ENCODE measurements at places on chromosomes 3 and 15.

DNA sequence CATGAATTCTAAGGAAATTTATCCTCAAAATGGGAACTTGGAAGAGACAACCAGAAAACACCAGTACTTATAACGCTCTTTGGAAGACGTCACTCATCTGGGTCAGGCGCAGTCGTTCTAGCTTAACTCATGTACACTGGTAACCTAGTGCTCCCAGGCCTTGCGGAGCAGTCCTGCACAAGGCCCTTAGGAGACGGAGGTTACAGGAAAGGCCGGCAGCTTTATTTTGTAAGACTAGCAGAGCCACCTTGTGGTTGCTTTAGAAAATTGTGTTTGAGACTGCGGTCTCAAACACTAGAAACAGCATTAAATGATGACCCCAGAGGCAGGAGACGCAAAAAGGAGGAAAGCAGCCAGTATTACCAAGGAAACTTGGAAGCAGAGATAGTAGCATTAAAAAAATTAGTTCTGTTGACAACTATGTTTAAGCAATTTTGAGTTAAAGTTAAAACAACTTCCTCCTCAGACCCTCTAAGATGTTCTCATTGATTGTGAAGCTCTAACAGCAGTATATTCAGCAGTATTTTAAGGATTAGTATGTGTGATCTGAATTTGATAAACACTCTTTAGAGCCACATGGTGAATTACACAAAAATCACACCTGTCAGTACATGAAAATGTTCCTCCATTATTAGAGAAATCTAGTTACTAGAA is 141.9 kb upstream of the C2CD4B start:
- DNase-seq = no peak

- no peak for DNase-seq
These were observed 14.1 kb downstream of the PTPN23 start for GRCh38 chr3:47394881-47395280.

DNA sequence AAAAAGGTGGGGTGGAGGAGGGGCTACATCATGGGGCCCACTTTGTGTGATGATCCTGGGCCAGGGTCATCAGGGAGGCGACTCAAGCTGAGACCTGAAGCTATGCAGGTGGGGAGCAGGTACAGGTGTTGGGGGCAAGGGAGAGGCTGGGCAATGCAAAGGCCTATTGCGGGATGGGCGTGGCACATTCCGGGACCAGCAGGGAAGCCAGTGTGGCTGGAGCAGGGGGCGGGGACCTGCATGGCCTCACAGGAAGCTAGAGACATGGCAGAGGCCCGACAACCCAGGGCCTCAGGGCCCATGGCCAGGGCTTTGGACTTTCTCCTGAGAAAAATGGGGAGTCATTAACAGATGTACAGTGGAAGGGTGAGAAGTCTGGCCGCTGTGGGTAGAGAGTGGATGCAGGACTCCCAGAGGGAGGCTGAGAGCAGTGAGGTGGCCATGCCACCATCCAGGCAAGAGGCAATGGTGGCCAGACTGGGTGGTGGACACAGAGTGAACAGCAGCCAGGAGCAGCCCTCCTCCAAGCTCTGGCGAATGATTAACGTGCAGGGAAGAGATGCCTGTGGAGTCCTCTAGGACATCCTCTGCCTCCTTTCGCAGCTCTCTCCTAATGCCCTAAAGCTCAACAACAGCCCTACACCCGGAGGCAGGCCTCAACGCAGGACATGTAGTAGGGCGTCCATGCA is 122.6 kb upstream of the ATP2B2 start:
- no peak for DNase-seq

DNA sequence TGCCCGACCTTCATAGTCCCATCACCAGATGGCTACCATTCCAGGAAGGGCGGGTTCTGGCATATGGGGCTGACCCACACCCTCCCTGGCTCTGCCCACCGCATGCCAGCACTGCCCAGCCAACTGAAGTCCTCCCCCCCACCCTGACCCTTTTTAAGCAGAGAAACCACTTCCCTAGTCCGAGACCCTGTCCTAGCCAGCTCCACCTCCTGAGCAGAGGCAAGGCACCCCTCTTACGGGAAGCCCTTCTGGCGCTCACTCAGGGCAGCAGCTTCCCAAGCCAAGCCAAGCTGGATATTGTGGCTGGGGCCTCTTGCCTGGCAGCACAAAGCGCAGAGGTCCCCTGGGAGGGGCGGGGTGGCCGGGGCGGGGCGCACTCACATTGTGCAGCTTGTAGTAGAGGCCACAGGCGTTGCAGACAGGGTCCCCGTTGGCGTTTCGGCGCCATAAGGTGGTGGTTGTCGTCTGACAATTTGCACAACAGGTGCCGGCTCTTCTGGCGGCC is 11.5 kb downstream of the GATA2 start:
- DNase-seq = no peak

DNA sequence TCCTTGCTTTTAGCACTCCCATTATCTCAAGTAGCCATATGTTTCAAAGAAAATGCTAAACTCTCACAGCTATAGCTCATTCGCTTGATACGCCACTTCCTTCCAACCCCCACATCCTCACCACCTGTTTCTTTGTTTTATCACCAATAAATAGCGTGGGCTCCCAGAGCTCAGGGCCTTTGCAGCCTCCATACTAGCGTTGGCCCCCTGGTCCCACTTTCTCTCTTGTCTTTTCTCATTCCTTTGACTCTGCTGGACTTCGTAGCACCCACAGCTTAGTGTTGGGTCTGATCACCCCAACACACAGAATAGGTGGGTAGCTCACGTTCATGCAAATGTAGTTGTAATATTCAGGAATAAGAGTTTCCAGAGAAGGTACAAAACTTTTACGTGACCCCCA is 4.1 kb upstream of the GPD1L start:
- no peak for DNase-seq

DNA sequence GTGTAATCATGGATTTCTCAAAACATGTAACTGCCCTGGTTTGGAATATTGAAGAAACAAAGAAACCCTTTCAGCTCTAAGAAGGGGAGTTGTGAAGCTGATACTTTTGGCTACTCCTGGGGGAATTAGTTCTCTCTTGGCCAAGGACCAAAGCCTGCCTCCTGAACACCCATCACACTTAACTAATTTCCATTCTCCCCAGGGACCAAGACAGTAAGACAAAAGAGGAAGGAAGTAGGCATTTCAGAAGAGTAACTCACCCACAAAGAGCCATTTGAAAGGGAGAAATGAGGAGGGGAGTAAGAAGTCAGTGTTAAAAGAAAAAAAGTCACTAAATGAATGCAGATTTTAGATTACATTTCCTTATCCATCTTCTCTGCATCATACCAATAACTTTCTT is 328.0 kb upstream of the SOX2 start:
- no peak for DNase-seq

- DNase-seq = no peak
These were observed 81.7 kb downstream of the TAMM41 start for GRCh38 chr3:11764931-11765363.

DNA sequence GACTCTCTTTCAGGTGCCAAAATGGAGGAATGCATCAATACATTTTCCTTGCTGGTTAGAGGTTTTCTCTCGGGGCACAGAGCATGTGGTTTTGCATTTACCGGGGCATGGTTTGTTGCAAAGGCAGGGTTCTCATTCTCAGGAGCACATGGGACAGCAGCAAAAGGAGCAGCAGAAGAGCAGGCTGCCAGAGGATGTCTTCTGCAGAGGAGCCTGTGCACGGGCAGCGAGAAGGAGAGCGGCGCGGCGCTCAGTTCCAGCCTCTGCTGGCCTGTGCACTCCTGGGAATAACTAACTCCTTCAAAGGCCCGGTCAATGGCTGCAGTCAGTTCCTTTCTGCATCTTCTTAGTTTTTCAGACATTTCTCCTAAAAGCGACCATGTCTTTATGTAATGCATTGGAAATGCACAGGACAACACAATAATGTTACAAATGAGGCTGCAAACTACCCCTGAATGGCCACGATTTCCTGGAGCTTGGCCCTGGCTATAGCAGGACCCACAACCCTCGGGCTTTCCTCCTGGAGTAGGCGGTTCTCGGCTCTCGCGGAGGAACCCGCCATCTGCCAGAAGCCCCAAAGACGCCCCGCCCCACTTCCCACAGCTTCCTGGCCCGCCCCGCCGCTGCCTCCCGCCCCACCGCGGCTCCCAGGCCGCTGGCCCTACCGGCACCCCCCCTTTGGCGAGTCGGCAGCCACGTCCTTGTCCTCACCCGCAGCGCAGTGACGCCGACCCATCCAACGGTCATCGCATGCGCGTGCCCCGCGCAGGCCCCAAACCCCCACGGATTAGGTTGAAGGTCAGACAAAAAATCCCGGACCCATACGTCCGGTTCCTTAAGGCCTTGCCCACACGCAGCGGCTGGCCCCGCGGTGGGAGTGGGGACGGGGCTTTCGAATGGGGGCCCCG is at the start of gene C3orf62:
TSS of gene C3orf62 (minus strand) at position 758 of the 908 bp plus-strand sequence. CDS start at position 398, 360 bp downstream.
- peak; percentile 93 for DNase-seq

- DNase-seq = peak; percentile 84
These were observed 5.5 kb downstream of the CPNE4 start for GRCh38 chr3:132029182-132029902.

- peak; percentile 31 for DNase-seq
These were observed 158.7 kb upstream of the BHLHE40 start for GRCh38 chr3:4820296-4821121.

- DNase-seq = no peak
These were observed 35.6 kb downstream of the RTP4 start for GRCh38 chr3:187403768-187404288.

DNA sequence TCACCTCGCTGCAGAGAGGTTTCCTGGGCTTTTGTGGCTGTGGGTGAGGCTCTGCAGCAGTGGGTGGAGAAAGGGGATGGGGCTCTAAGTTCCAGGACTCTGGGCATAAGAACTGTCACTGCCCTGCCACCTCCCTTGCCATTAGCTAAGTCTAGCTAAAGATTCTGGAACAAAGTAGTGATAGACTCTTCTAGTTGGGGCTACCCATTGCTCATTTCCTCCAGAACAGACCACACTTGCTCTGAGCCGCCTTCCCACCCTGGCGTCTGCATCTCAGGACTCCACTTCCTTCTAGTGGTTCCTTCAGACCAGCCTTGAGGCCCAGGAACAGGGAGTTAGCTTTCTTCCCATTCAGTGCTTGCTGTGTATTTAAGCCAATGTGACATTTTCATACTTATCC is 7.5 kb downstream of the ARHGAP31 start:
- DNase-seq = no peak

- no peak for DNase-seq
These were observed 114.1 kb upstream of the GALNT15 start for GRCh38 chr3:16060358-16060852.

DNA sequence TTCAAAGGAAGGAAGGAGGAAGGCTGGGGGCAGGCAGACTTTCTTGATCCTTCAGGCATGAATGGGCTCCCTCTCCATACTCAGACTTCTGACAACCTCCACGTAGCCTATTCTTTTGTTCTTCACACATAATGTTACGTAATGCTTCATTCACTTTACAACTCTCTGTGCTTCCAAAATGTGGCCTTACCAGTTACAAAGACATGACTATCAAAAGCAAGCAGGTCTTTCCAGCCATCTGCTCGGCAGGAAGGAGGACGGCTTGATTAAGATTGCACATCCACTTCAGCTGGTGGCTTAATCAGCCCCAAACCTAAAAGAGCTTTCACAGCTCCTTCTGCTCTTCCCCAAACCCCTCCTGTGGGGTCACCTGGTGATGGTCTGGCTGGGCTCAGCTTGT is 263.2 kb downstream of the XXYLT1 start:
- DNase-seq = no peak

GRCh38 chr3:43248185-43248583 is 38.2 kb upstream of the SNRK start:
- DNase-seq = no peak

- no peak for DNase-seq
These were observed 7.1 kb downstream of the BLOC1S6 start for GRCh38 chr15:45594319-45594718.

DNA sequence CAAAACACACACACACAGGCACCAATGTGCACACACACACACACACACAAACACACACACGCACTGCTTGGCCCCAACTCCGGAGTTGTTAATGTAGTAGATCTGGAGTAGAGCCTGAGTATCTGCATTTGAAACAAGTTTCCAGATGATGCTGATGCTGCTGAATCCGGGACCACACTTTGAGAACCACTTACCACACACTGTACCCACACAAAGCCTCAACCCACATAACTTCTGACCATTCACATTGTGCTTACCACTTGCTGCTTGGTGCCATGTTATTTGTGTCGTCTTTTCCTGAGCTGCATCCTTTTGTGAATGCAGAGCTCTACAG is 36.9 kb downstream of the SETMAR start:
- no peak for DNase-seq

GRCh38 chr15:66832664-66833063 is 130.6 kb downstream of the SMAD6 start:
- no peak for DNase-seq

DNA sequence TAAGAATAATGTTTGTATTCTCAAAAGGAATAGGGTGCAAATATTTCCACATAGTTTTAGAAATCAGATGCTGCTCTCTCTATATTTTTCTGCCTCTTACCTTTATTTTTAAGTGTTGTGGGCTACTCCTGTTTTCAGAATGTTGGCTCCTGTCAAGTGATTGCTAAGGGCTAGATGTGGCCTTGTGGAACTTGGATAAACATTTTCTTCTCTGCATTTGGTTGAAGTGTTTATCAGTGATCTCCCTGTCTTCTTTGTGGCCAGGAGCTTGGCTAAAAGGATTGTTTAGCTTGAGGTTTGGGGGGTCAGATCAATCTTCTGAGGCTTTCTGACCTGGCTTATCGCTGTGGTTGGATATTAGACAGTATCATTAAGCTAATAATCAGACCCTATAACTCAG is 112.6 kb downstream of the TCF12 start:
- no peak for DNase-seq

DNA sequence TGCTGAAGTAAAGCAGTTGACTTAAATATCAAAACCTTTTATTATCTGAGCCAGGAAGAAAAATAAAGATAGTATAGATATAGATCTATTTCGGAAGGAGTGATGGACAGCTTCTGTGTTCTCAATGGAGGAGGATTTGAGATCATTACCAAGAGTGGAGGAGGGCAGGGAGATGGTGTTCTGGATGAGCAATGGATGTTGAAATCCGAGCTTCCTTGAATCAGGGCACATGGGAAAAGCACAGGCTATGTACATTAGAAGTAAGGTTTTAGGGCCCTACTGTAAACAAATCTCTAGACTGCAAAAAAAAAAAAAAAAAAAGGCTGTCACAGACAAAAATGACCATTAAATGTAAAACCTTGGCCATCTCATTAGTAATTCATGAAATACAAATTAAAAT is 43.2 kb downstream of the GTPBP8 start:
- no peak for DNase-seq

- no peak for DNase-seq
These were observed 748 bp downstream of the MRPS25 start for GRCh38 chr3:15064299-15064834.

DNA sequence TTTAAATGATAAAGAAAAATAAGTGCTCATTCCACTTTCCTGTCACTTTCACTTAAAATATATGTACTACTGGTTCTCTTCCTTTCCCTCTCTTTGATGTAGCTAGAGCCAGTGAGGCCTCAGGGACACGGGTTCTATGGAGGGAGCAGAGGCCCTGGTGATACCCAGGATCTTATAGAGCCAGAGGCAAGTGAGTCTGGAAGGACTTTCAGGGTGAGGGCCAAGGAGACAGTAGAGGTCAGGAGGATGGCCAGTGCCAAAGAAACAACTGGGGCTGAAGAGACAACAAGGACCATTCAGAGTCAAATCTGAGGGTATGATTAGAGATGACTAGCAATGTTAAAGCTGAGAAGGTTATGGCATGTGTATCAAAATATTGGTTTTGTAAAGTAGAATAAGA is 124.1 kb upstream of the GOLGA6L6 start:
- DNase-seq = no peak
